ENCODE measurements at places on chromosomes 4 and X.
A peak's percentile ranks its signal among the peaks of the same experiment; 100 is the strongest.

DNA sequence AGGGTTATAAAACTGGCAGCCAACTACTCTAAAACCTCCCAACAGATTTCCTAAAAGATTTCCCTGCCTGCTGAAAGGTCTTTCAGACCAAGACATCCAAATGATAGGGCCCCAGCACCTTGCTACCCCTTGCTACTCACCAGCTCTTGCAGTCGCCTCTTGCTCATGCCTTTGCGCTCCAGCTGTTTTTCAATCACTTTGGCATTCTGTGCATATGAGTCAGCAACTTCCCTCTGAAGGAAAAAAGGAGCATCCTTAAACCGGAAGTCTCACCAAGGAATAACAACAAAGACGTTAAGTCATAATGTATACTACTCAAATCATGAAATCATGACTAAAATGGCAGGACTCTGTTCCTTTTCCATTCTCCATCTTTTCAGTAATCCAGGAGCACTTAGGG is 24.0 kb downstream of the STEEP1 start:
- no peak for DNase-seq

DNA sequence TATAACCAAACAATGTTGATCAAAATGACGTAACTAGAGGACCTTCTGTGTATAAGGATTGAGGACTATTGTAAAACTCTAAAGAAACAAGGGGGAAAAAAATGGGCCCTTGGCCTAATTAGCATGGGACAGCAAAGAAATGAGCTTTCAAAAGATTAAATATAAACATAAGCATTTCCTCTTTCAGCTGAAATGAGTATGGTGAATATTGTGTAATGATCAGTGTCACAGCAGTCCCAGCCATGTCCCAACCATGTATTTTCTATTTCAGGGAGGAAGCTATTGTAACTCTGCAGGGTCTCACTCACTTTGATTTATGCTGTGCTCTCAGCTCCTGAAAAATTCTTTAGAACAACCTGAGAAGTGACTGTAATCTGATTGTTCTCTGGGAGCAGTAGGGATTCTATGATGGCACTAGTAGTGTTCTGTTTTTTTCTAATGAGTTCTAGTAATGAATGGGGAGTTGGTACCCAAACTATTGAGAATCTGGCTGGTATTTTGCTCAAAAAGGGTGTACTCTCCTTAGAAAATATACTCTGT is 25.8 kb downstream of the ANXA10 start:
- no peak for DNase-seq

- no peak for DNase-seq
Measured at GRCh38 chr4:176439611-176440010, 119.8 kb downstream of the SPCS3 start.

DNA sequence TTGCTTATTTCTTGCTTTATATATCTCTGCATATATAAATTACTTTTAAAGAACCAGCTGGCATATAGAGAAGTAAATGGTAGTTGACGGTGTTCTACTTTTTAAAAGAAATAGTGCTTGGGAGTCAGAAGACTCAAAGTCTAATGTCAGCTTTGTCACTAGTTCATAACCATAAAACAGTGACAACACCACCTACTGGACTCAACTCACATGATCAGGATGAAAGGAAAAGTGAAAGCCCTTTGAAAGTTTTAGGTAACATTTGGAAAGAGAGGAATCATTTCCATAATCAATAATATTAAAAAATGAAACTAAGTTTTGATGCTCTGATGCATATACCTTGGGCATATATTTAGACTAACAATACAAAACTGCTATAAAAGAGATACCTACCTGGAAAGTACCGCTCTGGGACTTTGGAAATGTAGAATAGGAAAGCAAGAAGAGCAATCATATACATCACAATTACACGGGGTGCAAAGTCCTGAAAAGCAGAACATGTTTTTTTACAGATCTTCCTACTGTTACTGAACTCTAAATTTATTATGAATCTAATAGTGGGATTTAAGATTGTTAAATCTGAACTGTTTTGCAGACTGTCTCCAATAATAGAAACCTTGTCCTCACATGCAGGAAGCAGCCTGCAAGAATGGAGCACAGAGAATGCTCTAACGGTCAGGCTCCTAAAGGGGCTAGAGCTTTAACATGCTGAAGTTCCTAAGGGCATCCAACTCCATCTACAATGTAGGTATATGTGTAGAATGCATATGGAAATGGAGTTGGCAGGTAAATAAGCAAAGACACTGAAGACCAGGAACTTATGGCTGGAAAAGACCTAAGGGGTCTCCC is 15.6 kb downstream of the PAQR3 start:
- no peak for DNase-seq

- no peak for DNase-seq
Measured at GRCh38 chrX:54043056-54043455, 1.2 kb downstream of the PHF8 start.

DNA sequence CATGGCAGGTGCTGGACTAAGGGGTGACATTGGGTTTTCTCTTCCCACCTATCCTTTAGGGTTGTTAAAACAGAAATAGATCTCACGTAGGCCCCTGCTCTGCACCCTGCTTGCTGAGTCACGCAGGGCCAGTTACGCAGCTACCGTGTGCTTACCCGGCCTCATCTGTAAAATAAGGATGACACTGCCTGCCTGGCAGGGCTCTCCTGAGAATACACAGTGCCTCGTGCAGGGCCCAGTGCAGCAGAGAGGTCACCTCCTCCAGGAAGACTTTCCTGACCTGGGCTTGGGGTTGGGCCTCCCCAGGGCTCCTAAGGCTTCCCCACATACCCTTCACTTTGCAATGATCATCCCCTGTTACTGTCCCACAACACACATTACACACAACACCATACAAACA is 33.6 kb upstream of the JAKMIP1 start:
- no peak for DNase-seq

DNA sequence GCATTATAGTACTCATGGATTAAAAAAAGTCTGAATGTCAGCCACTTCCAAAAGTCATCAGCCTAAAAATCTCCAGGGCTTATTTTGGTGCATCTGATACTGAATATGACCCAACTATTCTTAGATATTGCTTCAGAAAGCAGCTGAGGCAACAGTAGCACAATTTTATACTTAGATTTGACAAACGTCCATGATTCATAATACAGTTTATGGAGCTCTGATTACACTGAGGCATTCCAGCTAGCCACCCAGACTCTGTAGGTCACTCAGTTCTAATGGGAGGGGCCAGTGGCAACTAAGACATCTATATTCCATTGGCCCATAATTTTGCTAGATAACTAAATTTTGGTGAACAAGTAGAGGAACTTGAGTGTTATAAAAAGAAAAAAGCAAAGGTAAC is 10.3 kb downstream of the SPATA4 start:
- no peak for DNase-seq

DNA sequence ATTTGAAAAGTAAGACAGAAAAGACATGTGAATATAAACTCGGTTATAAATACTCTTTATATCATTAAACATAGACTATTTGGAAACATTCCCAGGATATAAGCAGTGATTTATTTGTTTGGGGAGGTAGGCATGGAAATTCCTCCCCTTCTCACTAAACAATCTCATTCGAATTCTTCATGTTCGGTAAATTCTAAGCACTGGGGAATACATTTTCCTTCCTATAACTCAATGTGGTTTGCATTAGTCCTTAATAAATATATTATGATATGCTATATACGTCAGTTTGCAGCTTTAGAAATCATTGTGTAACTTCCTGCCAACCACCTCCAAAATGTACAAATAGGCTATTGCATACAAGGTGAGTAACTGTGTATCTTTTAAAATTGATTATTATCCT is 99.6 kb downstream of the UGT8 start:
- no peak for DNase-seq

DNA sequence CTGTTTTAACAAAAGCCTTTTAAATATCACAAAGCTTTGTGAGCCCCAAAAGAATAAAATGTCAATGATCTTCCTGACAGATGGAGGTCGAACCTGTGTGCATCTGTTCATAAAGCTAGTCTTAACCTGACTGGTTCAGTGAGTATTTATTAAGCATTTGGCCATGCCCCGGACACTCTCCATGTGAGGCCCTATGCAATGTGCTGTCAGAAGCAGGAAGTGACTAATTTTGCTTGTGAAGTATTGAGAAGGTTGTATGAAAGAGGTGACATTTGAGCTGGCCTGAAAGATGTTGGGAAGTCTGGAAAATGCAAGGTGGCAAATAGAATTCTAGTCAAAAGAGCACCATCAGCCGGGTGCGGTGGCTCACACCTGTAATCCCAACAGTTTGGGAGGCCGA is 171.4 kb downstream of the MSL3 start:
- DNase-seq: no peak

GRCh38 chrX:37998586-37999262 is 7.6 kb upstream of the SYTL5 start:
- DNase-seq: no peak

- DNase-seq: no peak
Measured at GRCh38 chrX:45851434-45851991, 650.8 kb upstream of the DIPK2B start.

GRCh38 chr4:85367815-85368214 is 107.1 kb upstream of the ARHGAP24 start:
- no peak for DNase-seq

- no peak for DNase-seq
Measured at GRCh38 chr4:138958519-138958918, 57.1 kb upstream of the NOCT start.

GRCh38 chr4:41125558-41126311 is 88.6 kb downstream of the APBB2 start:
- DNase-seq: no peak

GRCh38 chr4:136806844-136807243 is 725.5 kb downstream of the PCDH18 start:
- DNase-seq: no peak

- DNase-seq: no peak
Measured at GRCh38 chr4:56979421-56980072, 851 bp downstream of the POLR2B start.

GRCh38 chr4:47195706-47196105 is 164.3 kb downstream of the GABRB1 start:
- DNase-seq: no peak

DNA sequence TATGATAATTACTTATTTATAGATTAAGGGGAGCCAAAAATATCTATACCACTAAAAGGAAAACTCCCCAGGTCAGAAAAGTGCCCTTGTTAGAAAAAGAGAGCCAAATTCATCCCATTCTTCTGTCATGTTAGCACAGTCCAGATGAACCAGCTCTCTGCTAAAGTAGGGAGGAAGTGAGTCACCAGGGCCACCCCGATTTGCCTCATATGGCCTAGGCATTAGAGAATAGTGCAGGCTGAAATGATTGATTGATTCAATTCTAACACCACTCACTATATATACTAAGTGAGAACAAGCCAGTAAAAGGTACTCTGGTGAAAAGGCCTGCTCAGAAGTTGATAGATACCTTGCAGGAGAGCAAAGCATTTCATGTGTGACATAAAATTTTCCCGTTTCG is 94.5 kb downstream of the SRPX start:
- DNase-seq: no peak

- DNase-seq: no peak
Measured at GRCh38 chr4:126448086-126448845, 1133.5 kb downstream of the FAT4 start.

- DNase-seq: no peak
Measured at GRCh38 chr4:16255730-16256129, 29.5 kb upstream of the TAPT1 start.

- no peak for DNase-seq
Measured at GRCh38 chr4:13143222-13144070, 340.7 kb downstream of the RAB28 start.

GRCh38 chr4:48603366-48604003 is 113.4 kb downstream of the ZAR1 start:
- no peak for DNase-seq

GRCh38 chr4:187183346-187183745 is 459.7 kb upstream of the FAT1 start:
- DNase-seq: no peak

DNA sequence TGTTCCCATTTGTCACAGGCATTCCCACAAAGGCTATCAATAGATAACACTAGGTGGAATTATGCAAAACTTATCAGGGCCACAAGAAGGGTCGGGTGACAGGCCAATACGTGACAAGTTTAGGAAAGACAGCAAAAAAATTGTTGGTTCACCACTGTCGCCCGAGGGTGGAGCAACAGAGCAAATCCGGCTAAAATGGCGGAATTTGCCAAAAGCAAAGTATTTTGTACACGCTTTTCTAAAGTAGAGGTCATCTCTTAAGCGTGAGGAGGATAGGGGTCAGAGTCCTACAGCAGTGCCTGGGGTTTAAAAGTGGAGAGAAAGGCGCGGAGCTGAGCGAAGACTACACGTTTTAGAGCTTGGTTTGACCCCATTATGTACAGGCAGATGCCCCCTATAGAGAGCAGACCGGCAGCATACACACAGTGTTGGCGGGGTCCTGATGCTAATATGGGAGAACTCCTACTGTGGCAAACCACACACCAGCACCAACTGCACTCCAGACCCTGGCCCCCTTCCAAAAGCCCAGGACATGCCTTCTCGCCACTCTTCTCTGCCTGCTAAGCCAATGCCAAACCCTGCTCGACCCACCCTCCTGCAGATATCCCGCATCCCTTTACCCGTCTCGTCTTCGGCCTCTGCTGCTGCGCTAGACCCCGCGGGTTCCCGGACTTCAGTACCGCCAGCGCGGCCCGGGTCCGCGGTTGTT is 733 bp downstream of the CCNA2 start:
- no peak for DNase-seq

DNA sequence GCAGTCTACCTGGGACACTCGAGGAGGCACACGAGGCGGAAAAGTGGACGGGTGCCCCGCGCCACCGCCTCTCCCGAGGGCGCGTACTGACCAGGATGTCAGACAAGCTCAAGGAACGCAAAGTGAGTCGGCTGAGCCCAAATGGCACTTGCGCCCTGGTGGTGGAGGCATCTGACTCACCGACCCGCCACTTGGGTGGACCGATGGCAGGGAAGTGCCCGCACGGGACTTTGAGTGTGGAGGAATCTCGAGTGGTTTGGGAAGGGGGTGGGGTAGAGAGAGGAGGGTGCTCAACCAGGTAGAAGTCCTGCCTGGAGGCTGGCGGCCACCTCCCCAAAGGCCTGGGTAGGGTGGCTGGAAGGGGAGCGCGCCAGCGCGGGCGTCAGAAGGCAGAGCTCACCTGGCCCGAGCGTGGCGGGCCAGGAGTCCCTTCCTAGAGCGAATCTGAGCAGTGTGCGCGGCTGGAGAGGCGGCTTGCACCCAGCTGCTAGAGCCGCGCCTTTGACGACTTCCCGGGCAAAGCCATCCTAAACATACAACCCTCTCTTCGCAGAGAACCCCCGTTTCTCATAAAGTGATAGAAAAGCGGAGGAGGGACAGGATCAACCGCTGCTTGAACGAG is 655 bp downstream of the HELT start:
- peak; percentile 67 for DNase-seq

Measured in posterior vena cava (tissue), 2 donors.